ENCODE measurements at places on chromosomes 7 and 10.

DNA sequence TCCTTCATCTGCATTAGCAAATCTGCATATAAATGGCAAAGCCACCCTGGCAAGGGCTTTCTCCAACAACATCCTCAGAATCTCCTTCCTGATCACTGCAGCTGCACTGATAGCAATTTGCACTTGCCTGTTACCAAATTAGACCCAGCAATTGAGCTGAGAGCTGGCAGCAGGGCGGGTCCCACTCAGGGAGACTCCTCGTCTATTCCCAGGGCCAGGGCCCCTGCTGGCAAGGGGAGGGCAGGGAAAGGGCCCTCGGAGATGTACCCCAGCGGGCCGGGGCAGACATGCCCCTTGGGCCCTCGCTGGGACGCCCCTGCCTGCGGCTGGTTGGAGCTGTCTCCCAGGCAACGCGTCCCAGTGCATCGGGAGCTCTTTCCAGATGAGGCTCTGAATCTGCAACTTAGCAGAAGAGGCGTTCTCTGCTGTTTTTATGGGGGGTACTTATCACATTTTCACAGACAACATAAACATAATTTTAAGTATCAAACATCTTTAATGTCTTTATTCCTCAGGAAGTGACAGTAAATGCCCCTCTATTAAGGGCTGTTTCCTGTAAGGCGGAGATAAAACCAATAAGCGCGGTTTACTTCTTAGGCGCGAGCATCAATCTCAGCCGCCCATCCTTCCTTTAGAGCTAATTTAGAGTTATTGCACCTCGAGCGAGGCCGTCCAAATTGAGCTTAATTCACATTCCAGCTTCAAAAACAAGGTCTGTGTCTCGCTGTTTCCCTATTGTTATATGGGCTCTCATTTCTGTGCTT, 249.0 kb upstream of the PPP2R2D start:
- DNase-seq, result no peak

DNA sequence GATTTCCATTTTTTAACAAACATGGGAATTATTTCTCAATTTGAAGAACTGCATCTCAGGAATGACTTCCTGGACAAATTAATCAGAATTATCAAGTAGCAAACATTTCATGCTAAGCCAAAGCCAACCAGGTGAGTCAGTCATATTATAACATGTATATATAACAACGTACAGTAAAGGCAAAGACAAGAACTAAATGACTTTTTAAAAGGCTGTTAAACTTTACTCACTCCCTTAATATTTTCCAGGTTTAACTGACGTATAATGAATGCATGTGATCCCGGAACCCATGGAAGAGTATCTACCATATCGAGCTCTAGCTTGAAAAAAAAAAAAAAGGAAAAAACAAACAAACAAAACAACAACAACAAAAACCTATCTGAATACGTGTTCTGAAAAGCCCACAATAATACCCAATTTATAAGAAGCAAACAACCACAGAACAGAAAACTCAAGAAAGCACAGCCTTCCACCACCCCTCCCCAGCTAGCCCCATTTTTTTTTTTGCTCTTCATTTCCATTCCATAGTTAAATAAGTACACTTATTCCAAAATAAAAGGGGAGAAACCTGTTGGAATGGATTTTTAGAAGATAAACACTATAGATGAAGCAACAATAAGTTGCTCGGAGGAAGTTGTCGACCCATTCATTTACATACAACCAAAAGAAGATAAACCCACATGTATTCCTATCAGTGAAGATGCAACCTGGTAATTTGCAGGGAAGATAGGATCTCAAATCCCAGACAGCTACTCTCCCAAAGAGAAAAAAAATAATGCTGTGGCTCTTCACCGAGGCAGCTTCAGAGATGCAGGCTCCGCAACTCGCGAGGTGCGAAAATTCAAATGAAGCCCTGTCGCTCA, 537 bp downstream of the NAPEPLD start:
- no peak for DNase-seq

GRCh38 chr10:34492081-34492480, 323.0 kb downstream of the PARD3 start:
- DNase-seq, result no peak

DNA sequence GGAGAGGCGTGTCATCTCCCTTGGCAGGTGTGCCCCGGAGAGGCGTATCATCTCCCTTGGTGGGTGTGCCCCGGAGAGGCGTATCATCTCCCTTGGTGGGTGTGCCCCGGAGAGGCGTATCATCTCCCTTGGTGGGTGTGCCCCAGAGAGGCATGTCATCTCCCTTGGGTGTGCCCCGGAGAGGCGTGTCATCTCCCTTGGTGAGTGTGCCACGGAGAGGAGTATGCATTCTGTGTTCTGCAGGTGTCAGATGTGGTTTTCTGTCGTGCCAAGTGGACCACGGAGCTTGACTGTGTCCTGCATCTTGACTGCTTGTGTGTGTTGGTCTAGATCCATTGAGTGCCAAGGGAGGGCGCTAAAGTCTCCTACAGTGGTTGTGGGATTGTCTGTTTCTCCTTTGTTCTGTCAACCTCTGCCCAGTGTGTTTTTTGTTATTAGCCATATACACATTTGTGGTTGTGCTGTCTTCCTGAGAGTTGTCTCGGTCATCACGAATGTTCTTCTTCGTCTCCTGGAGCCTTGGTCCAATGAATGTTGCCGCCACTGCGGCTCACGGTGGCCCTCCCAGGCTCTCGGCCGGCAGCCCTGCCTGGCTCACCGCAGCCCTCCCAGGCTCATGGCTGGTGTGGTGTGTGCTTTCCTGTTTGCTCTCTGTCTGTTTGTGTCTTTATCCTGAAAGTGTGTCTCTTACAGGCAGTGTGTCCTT, 96.8 kb downstream of the INPP5A start:
- no peak for DNase-seq

- no peak for DNase-seq
Measured at GRCh38 chr10:1824928-1825327, 87.6 kb upstream of the ADARB2 start.

- DNase-seq, result no peak
Measured at GRCh38 chr10:6382081-6382480, 179.3 kb downstream of the PFKFB3 start.
